Activated CD8-positive, alpha-beta memory T cell treated with anti-CD3 and anti-CD28 coated beads for 4 hours (primary cell): ENCODE measurements at places on chromosomes 1 and 21.

DNA sequence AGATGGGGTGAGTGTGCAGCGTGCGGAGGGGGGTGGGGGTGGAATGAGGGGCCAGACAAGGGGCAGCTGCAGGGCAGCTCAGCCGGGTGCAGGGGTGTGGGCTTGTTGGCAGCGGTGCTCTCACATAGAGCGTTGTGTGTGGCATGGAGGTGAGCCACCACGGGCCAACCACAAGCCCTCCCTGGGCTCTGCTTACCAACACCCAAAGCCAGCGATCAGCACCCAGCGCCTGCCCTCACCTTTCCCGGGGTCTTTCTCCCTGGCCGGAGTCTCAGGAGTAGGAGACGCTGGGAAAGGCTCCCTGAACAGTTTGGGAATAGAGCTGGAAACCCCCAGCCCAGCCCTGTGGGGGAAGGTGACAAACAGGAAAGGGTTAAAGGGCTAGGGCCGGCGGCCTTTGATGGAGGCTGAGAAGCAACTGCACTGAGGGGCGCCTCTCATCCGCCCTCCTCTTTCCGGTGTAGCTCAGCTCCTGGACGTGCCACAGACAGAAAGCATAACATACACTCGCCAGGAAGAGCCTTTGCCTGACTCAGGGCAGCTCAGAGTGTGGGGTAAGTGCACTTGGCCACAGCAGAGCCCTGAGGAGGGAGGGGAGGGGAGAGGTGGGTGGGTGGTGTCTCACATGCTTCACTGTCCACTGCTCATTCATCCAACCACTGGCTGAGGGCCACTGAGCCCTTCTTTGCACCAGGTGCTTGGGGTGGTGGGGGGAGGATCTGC lies 577 bp downstream of the IKBKE start:
- DNase-seq: peak; percentile 11

- DNase-seq: no peak
Observed at GRCh38 chr21:44548381-44548780, 2.9 kb downstream of the KRTAP10-2 start.

DNA sequence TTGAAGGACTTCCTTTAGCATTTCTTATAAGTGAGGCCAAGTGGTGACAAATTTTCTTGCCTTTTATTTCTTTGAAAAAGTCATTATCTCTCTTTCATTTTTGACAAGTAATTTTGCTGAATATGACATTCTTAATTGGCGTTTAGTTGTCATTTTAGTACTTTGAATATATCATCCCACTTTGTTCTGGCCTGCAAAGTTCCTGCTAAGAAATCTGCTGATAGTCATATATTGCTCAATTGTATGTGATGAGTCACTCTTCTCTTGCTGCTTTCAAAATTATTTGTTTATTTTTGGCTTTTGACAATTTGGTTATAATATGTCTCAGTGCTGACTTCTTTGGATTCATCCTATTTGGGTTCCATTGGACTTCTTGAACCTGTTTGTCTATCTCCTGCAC lies 312.6 kb downstream of the DUSP10 start:
- DNase-seq: no peak

- no peak for DNase-seq
Observed at GRCh38 chr1:231776010-231776756, 149.6 kb downstream of the DISC1 start.

- no peak for DNase-seq
Observed at GRCh38 chr1:46639547-46639946, 22.9 kb upstream of the MOB3C start.

DNA sequence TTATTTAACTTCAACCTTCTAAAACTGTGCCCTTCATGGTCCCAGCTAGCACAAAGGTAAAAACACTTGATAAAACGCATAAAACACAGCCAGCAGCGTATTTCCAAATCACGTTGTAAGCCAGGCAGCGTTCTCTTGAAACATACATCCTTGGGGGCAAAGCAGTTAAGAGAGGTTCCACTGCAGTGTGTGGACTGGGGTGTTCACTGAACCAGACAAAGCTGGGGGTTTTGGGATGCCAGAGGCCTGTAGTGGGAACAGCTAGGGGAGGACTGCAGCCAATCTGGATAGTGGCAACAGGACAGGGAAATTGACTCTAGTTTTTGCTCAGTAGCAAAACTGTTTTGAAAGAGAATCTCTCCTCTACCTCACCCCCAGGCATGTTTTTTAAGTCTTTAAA lies 21.5 kb upstream of the ATP5PO start:
- DNase-seq: no peak

DNA sequence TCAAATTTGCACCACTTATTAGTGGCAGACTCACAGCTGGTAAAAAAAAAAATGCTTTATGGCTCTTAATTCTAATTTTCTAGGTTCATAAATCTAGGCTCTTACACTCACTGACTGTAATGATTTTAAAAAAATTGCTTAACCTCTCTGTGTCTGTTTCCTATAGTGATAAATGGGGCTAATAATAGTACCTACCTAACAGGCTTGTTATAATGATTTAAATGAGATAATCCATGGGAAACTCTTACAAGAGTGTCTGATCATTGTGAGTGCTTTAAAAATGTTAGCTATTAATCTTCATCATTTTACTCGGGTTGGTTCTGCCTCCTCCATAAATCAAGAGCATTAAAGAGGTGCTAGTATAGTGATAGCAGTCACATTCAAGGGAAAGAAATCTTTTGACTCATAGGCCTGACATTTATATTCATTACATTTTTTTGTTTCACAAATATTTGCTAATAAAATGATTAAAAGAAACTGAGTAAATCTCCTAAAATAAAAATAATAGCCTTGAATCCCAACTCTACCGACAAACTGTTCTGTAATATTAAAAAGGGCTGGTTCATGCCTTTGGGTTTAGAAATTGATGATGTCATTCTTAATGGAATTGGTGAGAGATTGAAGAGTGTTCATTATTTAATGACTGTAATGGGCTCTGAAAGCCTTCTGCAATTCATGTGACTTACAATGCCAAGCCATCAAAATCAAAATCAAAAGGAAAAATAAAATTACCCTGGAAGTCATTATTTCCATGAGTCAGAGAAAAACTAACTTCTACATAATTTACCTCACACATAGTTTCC lies 93.9 kb upstream of the PALMD start:
- DNase-seq: no peak

DNA sequence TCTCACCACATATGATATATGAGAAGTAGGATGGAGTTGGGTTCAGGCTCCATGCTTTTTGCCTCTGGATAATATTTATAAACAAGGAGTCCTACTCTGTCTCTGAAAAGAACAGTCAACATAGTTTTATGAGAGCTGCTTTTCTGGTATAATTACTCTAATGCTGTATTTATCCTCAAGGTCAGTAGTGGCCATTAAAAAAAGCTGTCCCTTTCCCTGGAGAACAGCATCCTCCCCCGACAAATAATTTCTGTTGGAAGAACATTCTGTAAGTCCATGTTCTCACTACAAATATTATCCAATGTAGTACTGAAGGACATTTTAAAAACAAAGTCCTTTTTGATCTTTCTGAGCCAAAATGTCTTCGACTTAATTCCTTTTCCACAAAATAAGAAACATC lies 9.0 kb upstream of the RGS5 start:
- DNase-seq: no peak

GRCh38 chr1:64357422-64357821 lies 112.5 kb upstream of the CACHD1 start:
- DNase-seq: no peak

DNA sequence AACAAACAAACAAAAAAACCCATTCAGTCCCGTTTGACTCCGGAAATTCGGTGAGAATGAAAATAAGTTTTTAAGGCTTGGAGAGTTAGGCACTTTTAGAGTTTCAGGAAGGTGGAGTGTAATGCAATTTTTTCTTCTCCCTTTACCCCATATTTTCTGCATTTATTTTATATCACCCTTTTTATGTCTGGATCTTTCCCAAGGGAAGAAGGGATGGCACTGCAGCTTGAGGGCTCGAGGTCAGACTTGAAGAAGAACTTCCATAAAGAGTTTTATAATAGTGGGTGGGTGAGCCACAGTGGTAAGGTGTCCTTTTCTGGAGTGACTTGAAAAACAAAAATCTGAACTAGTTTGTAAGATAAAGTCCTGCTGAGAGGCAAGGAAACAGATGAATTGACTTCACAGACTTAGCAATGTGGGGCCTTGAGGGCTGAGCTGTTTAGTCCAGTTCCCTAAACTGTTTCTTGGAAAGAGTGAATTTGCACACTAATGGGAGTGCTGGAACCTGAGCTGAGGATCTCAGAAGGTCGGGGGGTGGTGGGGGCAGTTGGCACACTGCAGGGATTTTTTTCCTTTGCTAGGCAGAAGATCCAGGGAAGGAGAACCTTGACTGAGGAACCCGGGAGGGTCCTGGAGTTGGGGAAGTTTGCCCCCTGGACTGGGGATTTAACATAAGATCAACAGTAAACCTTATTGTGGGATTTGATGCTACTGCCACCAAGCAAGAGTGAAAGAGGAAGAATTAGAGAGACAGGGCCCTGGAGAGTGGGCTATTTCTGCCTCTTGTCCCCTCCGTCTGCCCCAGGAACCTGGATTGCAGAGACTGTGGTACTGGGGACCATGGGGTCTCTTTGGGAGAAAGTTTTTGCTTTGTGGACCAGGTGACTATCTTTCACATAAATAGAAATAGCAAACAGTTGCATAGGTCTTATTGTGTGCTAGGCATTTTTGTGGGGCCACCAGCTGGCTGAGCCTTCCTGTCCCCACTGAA lies 1.8 kb upstream of the MEX3A start:
- DNase-seq: no peak

GRCh38 chr1:36594023-36594422 lies 111.3 kb upstream of the CSF3R start:
- DNase-seq: no peak

DNA sequence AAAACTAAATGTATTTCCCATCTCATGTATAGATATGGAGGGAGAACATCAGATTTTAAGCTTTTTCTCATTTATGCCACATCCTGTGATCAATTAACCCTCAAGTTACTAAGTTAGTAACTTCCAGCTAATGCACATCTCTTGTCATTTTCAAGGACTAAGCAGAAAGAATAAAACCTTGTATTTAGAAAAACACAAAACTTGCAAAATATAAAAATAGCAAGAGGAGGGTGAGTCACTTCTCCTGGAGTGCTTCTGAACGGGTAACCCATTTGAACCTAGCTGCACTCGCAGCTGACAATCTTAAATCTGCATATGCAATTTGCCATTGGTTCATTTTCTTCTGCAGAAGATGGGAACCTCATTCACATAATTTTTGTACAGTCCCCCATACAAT lies 500.5 kb downstream of the SETD4 start:
- no peak for DNase-seq

DNA sequence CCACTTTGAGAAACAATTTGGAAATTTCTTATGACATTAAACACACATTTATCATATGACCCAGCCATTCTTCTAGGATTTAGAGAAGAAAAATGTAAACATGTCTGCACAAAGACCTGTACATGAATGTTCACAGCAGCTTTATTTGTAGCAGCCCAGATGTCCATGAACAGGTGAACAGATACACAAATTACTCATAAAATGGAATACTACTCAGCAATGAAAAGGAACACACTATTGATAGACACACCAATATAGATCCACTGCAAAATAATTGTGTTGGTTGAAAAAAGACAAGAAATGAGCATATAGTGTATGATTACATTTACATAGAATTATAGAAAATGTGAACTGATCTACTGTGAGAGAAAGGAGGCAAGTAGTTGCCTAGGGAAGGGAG lies 26.1 kb downstream of the ARHGEF11 start:
- no peak for DNase-seq

- DNase-seq: no peak
Observed at GRCh38 chr1:151165281-151165737, 393 bp downstream of the LYSMD1 start.

- DNase-seq: no peak
Observed at GRCh38 chr21:45318556-45319404, 31.1 kb upstream of the POFUT2 start.

DNA sequence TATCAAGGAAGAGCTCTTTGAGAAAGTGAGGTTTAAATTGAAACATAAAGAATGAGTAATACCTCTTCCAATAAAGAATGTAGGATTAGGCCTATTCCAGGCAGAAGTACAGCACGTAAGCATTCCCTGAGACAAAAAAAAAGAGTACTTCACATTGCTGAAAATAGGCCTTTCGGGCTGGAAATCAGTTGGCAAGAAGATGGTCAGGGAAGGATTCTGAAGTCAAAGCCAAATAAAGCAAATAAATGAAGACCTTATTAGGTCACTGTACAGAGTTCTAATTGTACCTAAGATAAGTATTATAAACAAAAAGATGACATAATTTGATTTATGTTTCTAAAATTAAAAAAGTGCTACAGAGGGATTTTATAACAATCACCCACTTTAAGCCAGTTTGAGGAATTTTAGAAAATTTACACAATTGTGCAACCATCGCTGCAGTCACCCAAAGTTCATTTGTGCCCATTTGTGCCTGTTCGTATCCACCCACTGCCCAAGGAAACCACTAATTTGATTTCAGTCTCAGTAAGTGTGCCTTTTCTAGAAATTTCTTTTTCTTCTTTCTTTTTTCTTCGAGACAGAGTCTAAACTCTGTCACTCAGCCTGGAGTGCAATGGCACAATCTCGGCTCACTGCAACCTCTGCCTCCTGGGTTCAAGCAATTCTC lies 58.6 kb downstream of the FMO4 start:
- DNase-seq: no peak

GRCh38 chr1:154348429-154349076 lies 23.2 kb downstream of the ATP8B2 start:
- no peak for DNase-seq

DNA sequence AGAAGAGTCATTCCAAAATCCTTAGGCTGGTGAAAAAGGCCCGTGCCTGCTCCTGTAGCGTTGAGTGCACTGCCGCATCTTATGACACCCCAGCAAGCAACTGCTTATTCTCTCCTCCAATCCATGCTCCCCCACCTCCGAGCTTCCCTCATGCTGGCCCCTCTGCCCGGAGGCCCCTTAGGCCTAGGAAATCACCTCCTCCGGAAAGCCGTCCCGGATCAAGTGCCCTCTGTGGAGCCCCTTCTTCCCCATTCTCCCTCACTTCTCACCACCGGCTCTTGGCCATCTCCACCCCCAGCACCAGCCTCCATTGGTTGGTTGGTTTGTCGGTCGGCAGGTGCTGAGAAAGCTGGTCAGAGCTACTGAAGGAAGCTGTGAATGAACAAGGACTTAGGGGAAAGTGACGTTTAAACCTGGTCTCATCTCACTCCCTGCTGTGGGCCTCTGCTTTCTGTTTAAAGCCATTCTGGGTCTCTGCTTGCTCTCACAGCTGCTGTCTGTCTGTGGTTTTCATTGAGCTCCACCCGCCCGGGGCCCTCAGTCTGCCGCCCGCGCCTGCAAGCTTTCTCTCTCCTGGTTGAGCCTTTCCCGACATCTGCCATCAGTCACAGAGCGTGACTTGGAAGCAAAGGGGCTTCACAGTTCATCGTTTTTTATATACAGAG lies 122.2 kb downstream of the KCNN3 start:
- no peak for DNase-seq

DNA sequence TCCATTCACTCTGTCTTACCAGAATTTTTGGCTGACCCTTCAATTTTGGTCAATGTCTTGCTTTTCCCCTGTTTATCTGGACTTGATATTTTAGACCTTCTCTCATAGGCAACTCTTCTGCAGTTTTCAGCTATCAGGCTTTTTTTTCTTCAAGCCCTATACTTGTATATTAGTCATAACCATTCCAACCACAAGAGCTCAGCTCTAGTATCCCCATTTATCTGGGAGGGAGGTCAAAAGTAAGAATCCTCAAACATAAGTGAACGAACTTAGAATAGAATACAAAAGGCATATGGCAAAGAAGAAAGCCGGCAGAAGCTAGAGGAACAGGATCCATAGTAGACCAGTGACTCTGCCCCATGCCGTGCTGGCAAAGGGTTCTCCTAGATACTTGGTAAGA lies 45.9 kb upstream of the TNFSF4 start:
- no peak for DNase-seq

GRCh38 chr21:24280596-24280995 lies 1326.7 kb downstream of the MRPL39 start:
- no peak for DNase-seq
